ENCODE measurements at places on chromosomes 12 and 14.

- DNase-seq, result no peak
These were observed 9.2 kb upstream of the PAPLN start for GRCh38 chr14:73227812-73228781.

DNA sequence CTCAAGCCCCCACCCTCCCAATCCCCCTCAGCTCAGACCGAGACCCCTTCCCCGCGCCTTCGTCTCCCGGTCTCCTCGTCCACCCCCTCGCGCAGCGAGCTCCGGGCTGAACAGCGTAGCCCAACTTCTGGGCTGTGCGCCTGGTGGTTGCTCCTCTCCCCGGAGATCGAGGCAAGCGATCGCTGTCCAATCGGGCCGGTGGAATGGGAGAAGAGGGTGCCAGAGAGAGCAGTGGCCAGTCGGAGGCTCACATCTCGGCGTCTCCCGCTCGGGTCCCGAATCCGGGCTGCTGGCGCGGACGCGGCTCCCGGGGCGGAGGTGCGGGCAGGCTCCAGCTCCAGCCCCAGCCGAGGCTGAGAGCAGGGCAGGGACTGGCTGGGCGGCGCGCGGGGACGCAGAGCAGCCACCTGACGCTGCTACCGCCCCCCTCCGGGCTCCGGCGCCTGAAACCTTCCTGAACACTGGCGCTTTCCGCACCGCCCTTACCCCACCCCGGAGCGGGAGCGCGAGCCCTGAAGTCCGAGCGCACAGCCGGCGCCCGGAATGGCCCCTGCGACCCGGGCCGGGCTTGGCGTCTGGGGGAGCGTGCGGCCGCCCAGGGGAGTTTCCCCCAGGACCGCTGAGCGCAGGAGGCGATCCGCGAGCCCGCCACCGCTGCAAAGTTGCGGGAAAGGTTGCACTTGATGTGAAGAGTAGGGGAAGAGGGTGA, 508 bp upstream of the KCNH5 start:
- DNase-seq, result no peak

DNA sequence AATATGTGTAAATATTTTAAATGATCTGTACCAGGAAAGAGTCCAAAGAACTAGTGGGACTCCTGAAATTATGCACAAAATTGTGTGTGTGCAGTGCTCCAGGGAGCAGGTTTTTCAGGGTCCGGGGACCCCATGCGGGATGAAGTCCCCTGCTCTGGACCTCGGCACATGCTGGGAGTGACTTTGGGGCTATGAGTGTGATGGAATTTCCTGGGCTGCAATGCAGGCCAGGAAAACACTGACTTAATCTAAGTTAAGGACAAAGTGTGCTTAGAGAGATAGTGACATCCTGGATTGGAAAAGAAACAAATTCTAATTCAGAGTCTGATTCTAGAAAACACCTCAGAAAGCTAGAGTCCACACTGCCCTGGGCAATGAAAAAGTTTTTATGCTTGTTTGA, 6.2 kb upstream of the MYH6 start:
- DNase-seq, result no peak

GRCh38 chr12:19938031-19938430, 430.3 kb upstream of the PDE3A start:
- DNase-seq, result no peak

DNA sequence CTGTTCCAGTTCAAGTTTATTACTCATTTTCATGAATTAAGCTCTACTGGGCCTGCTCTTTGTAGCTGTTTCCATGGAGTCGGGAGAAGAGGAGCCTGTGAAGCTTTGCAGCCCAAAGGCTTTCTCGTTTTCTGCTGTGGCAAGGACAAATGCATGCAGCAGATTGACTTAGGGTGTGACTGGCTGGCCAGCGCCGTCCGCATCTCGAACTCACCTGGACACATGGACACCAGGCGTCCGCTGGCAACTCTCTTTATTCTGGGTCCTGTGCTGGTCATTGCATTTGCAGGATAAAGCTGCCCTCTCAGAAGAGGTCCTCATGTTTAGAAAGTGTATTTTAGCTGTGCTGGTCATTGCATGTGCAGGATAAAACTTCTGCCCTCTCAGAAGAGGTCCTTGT, 350.4 kb downstream of the TMEM121 start:
- DNase-seq, result no peak

DNA sequence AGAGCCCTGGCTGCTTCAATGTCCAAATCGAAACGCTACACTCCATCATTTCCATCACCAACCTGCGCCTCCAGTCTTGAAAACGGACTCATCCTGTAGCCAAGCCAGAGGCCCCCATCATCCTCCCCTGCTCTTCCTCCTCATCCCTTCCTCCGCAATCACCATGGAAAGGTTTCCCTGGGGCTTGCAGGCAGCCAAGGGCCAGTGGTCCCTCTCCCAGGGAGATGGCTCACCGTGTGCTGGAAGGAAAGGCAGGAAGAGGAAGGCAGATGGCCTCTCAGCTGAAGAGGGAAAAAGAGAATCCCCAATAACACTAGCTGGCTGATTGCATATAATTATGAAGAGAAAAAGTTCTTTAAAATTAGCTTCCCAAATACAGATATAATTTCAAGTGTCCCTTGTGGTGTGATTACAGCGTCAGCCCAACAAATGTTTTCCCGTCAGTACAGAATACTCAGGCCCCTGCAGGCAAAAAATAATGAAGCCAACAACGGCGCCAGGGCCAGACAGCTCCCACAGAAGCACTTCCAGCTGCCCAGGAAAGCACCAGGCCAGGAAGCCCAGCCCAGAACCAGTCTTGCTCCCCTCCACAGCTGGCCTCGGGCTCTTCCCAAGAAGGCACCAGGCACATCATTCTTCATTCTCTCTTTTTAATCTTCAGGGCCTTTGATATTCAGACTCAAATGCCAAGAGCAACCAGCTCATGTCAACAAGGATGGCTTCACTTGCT, 24.7 kb downstream of the ITPK1 start:
- no peak for DNase-seq

DNA sequence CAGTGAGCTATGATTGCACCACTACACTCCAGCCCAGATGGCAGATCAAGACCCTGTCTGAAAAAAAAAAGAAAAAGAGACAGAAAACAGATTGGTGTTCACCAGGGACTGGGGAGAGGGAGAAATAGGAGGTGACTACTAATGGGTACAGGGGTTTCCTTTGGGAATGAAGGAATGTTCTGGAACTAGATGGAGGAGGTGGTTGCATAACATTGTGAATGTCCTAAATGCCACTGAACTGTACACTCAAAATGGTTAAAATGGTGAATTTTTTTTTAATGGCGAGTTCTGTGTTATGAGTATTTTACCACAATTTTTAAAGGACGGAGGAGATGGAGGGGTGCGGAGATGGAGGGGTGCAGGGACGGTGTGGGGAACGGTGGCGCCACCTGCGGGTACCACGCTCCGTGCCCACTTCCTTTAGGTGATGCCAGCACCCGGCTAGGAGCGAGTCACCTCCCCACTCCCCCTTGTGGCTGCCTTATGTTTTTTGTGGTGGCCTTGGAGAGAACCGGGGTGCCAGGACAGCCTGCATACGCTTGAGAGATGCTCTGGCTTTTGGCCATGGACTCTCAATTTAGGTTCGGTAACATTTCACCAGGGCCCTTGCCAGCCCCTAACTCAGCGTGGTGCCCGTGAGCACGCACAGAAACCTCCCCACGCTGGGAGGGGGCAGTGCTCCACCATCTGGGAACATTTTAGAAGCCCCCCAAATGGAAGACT, 16.1 kb downstream of the UBC start:
- no peak for DNase-seq

DNA sequence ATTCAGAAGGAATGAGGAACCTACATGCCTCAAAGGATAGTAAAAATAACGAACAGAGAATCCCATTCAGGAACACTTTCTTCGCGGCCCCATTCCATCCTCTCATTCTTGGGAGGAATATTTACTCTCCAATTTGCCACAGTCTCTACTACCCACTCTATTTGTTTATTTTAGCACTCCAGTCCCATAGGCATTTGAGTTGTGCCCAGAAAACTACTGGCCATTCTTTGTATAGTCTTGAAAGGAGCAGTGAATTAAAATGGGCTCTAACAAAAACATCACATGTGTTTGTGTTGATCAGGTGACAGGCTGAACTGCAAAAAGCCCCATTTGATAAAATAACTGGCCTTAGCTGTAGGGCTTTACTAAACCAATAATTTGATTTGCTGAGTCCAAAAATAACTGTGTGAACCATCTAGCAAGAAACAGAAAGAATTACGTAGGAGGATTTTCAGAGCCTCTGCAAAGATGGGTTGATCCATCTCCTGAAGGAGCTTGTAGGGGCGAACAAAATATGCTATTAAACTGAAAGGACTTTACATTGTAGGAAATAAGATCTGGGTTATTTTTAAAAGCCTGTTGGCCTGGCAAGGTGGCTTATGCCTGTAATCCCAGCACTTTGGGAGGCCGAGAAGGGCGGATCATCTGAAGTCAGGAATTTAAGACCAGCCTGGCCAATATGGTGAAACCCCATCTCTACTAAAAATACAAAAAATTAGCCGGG, 142.3 kb upstream of the CPNE8 start:
- DNase-seq, result no peak

GRCh38 chr12:49819786-49820185, 8.4 kb downstream of the NCKAP5L start:
- DNase-seq, result no peak
